ENCODE measurements at places on chromosomes 12 and 14. TPM values are rescaled to one million over a fixed set of nuclear protein-coding genes. Genes with fewer than 3 reads are reported as not detected.

P2RX2 gene
- total RNA-seq = not detected

DNA sequence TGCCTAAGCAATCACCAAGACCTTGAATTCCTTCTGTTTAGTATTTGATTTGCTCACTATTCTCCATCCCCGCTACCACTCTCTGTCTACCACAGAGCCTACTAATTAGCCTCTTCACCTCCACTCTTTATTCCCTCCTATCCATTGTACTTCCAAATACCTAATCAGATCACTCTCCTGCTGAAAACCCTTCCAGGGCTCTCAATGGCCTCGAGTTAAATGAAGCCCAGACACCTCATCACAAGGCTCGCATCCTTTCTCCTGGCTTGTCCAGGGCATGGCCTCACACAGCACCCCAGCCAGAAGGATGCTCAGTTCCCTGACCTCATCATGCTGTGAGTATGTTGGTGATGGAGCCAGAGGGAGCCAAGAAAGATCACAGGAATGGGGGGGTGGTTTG lies 71.4 kb upstream of the PRMT8 start:
- DNase-seq = no peak

GRCh38 chr14:23183158-23183470 lies 346 bp downstream of the SLC7A8 start:
- no peak for DNase-seq

EFS gene
- total RNA-seq = not detected

PLCZ1 gene
- not detected for total RNA-seq

- DNase-seq = no peak
Observed at GRCh38 chr14:71942904-71943694, 10.9 kb downstream of the RGS6 start.

GRCh38 chr12:103928682-103929045 lies 1.5 kb upstream of the HSP90B1 start:
- DNase-seq = no peak

DNA sequence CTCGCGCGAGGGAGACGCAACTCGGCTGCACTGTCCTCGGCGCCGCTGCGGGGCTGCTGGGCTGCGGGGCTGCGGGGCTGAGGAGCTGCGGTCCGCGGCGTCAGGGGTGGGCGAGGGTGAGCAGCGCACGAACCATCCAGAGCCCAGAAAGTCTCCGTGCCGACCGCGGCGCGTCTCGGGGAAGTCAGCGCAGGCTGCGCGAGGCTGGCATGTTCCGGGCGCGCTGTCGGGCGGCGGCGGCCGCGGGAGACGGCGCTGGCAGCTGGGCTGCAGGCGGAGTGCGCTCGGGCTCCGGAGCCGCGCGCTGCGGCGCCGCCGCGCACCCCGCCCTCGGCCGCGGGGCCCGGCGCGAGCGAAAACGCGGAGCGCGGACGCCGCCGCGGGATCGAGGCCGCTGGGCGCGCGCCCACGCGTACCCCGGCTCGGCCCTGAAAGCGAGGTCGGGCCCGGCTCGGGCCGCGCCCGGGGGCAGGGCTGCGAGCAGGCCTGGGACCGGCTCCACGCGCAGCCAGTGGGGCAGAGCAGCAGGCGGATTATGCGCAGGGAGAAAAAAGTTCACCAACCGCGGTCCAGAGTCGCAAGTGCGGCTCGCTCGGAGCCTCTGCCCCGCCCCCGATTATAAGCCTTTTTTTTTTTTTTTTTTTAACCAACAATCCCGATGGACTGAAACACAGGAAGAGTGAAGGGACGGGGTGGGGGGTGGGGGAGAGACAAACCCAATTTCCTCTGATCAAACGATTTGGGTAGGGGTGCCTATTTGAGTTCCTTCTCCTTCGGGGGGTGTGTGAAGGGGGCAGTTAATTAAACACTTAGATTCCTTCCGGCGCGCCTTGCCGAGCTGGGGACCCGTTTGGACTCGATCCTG lies at the start of gene PRICKLE1:
Gene PRICKLE1, minus strand, starts transcription at position 282 of the 865 bp plus-strand sequence. CDS start 117,230 bp downstream, outside the sequence.
- peak; percentile 48 for DNase-seq

- peak; percentile 69 for DNase-seq
Observed at GRCh38 chr14:52862632-52863333, 71.4 kb upstream of the GNPNAT1 start.

VRTN gene
- total RNA-seq = not detected

ANKRD9 gene
- total RNA-seq = 38.9 TPM

NT5DC3 gene
- 15.6 TPM for total RNA-seq
